GM13977 (cell line): ENCODE measurements at places on chromosomes 1 and 21.

GRCh38 chr1:173506437-173506836 lies 29.3 kb downstream of the PRDX6 start:
- no peak for DNase-seq

GRCh38 chr1:182280504-182280900 lies 111.1 kb downstream of the GLUL start:
- no peak for DNase-seq

DNA sequence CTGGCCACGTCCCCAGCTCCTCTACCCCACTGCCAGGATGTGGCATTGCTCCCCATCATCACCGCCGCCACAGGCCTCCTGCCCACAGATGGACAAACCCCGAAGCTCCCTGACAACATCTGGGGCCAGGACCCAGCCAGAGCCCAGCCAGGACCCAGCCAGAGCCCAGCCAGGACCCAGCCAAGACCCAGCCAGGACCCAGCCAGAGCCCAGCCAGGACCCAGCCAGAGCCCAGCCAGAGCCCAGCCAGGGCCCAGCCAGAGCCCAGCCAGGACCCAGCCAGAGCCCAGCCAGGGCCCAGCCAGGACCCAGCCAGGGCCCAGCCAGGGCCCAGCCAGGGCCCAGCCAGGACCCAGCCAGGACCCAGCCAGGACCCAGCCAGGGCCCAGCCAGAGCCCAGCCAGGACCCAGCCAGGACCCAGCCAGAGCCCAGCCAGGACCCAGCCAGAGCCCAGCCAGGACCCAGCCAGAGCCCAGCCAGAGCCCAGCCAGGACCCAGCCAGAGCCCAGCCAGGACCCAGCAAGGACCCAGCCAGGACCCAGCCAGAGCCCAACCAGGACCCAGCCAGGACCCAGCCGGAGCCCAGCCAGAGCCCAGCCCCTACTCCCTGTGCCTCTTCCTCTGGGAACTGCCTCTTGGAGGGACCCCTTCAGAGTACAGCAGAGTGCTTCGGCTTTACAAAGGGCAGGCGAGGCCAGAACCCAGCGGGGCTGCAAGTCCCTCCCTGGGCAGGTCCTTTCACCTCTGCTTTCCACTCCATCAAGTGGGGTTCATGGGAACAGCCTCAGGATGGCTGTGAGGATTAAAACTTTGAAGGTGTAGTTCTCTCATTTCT lies 43.7 kb downstream of the DISP3 start:
- DNase-seq, result no peak

DNA sequence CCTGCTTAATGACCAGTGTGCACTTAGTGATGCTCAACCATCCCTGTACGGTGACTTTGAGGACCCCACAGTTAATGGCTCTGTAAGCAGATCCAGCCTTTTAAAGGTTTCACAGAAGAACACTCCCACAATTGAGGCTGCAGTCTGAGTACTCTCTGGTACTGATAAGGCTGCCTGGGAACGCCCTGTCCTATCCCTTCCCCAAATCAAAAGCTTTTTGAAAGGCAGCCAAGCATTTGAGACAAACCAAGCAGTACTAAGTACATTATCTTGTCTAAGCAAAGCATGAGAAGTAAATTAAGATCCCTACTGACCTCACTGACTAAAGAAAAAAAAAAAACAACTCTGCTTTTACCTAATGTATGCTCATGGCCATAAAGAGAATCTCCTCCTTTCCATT lies 60.7 kb downstream of the SH3GLB1 start:
- no peak for DNase-seq

DNA sequence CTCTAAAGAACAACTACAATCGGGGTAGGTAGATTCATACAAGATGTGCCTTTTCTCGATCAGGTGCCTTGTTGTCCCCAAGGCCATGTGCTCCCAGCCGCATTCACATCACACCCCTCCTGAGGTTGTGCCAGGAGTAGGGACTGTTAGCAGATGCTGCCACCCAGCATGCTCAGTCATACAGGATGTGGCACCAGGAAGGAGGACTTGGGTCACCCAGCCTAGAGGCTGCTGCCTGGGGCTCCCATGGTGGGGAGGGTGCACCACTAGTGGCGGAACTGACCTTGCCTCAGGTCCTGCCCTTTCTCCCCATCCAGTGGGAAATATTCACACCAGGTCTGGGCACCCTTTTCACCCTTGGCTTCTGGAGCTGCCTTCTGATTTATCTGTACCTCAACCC lies 8.3 kb downstream of the TEX35 start:
- DNase-seq, result no peak

- no peak for DNase-seq
Measured at GRCh38 chr21:25370311-25370744, 237.0 kb downstream of the MRPL39 start.

GRCh38 chr1:162342452-162342983 lies 34.1 kb downstream of the SPATA46 start:
- no peak for DNase-seq

DNA sequence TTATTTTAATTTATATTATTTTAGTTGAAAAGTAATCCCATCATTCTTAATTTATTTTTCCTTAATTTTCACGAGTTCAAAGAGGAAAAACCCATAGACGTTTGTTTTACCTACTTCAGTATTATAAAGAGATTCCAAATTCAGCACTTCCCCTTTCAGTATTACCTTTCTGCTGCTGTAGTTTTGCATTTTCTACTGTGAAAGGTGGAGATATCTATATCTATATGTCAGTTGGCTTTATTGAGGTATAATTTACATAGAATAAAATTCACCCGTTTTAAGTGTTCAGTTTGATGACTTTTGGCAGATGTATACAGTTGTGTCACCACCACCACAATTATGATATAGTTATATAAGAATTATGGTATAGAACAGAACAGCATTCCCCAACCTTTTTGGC lies 33.0 kb downstream of the MAST2 start:
- no peak for DNase-seq

- DNase-seq, result no peak
Measured at GRCh38 chr1:212179394-212180076, 105.7 kb upstream of the PPP2R5A start.

- no peak for DNase-seq
Measured at GRCh38 chr1:217388522-217389065, 242.3 kb downstream of the GPATCH2 start.

DNA sequence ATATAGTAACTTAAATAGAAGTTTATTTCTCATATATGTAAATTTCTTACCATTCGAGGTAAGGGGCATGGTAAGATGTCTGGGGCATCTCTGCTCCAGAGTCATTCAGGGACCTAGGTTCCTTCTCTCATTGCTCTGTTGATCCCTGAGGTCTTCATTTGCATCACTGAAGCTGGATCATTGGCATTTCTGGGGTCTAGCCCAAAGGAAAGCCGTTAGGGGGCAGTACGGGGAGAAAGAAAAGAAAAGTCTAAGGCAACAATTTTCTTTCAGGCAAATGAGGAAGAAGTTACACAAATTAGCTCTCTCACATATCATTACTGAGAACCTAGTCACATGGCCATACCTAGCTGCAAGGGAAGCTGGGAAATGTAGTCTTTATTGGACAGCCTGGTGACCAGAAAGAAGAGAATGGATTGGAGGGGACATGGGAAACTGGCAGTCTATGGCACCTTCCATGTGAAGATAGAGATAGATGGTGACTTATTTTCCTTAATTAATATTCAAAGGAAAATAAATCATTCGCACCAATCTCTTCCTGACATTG lies 10.2 kb upstream of the SUSD4 start:
- DNase-seq, result no peak

DNA sequence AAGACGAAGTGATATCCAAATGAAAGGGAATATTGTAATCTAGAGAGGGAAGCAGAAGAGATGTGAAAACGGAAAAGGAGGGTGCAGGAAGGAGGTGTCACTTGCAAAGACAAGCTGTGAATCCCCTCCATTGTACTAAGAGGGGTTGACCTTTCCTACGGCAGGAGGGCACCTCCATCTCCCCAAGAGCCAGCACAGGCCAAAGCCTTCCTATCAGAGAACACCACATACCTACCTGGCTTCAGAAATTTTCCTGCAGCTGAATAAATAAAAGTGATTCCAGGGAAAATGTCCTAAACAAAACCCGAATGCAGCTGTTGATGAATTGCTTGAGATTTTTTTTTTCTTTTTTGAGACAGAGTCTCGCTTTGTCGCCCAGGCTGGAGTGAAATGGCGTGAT lies 14.3 kb downstream of the KANK4 start:
- no peak for DNase-seq

DNA sequence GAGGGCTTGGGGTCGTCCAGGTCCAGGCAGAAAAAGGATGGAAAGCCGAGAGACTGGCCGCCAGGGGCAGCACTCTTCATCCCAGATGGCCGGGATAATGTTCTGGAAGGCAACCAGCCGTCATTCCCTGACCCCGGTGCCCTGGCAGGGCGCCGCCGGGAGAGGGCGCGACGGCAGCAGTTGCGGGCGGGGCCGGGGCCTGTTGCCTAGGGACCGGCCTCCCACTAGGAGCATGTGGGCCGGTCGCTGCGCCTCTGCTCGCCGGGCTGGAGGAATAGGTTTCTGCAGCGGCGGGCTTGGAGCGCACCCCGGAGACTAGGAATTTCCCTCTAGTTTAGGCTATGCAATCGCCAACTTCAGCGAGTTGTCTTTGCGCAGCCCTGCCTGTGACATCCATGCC lies 11.0 kb downstream of the DMRTB1 start:
- no peak for DNase-seq

DNA sequence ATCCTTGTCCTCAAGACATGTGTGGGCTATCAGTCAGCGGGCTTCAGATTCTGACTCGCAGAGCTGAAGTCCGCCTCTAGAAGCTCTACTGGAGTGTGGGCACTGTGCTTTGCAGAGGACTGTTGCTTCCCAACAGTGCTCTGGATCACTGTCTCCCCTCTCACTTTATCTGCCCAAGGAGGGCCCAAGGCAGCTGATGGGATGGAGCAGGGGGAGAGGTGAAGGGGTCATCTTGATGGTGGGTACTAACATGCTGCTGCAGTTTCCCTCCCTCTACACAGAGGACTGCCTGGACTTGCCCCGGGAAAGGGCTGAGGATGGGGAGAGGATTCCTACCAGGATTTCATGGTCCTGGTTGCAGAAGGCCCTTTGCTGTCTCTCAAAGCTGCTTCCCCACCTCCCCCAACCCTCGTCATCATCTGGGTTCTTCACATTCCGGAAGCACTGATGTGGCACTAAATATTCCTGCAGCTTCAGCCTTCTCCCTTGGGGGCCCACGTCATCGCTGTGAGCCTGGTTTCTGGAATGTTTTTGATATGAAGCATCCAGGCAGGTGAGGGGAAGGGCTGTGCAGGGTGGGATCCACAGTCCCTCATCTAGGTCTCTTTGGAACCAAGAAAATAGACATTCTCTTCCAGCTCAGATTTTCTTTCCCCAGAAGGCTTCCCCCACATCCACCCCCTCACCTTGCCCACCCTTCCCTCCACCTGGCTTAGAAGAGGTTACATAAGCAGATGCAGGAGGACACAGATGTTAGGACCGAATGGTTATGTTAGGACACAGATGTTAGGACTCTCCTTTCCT lies 23.2 kb downstream of the NUAK2 start:
- DNase-seq, result no peak

DNA sequence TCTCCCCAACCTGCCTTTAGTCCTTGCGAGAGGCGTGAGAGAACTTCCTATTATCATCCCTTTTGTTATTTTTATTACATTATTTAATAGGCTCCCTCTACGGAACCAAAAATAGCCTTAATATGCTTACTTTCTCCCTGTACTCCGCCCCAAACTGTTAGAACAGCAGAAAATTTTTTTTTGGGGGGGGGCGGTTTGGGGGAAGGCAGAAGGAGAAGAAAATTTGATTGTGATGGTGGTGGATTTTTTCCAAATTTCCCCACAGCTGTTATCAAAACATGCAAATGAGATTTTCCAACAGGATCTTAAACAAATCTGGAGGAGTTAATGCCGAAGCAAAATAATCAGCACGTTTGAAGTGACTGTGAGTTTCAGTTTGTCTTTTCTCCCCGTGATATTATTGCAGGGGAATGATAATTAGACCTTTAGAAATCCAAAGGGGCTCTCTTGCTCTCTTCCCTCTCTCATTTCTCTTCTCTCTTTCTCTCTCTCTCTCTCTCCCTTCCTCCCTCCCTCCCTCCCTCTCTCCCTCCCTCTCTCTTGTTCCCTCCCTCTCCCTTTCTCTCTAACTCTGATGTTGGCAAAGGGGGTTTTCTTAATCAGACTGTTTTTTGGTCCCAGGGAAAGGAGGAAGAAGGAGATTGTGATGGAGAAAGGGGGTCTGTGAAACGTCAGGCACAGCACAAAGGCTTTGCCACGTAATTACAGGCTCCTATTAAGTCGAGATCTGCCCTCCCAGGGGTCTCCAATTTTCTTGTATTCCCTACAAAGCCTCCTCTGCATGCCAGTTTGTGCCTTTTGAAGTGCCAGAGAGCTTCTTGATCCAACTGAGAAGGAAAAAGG lies 1.1 kb upstream of the PRRX1 start:
- no peak for DNase-seq

DNA sequence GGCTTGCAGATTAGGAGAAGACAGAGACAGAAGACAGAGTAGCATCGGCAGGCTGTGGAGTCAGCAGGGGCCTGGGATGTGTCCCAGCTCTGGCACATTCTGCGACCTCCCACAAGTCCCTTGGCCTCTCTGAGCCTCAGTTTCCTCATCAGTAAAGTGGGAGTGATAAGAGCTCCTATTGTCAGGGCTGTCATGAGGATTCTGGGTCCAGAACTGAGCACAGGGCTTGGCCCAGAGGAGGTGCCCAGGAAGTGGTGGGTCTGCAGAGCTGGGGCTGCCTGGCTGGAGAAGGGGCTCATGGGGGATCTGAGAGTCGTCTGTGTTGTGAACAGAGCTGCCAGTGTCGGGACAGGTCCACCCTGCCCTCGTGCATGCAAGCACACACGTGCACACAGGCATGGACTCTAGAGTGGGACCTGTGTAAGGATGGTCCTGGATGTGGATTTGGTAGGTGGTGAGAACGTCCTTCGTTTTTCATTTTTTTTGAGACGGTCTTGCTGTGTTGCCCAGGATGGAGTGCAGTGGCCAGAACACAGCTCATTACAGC lies 262.9 kb downstream of the PTPRU start:
- no peak for DNase-seq

DNA sequence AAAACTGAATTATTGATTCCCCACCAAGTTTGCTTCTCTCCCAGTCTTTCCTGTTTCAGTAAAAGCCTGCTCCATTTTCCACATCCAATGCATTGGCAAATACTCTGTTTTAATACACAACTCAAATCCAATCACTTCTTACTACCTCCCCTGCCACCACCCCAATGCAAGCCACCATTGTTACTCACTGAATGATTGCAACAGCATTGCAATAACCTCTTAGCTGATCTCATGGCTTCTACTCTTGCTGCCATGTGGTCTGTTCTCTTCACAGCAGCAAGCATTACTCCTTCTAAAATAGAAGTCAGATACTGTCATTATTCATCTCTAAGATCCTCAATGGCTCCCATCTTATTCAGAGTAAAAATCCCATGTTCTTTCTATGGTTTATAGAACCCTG lies 123.4 kb downstream of the ATP6V1G3 start:
- no peak for DNase-seq

DNA sequence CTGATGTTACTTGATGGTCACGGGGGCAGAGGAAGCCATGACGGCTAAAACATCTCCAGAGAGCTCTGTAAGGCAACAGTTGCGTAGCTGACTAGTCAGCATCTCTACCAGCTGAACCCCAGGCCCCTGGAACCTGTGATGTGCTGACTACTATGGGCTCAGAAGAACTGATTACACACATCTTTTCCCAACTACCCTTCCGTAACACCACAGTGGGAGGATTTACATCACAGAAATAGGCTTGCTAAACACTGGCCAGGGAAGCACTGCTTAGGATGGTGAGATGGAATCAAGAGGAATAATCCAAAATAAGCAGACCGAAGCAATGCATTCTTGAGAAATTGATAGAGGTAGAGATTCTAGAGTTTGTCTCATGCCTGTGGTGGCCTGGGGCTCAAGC lies 122.5 kb downstream of the SMYD2 start:
- DNase-seq, result no peak

- DNase-seq, result no peak
Measured at GRCh38 chr1:61273861-61274260, 191.5 kb downstream of the NFIA start.

GRCh38 chr1:191536791-191537429 lies 621.4 kb upstream of the RGS18 start:
- DNase-seq, result no peak
